Thoracic aorta (tissue), 2 donors: ENCODE measurements at places on chromosomes 6 and 20. TPM values are rescaled to one million over a fixed set of nuclear protein-coding genes. Genes with fewer than 3 reads are reported as not detected.

Gene ARHGAP40
- total RNA-seq, result not detected

Gene HUS1B
- 2.6 TPM for total RNA-seq

Gene DST
- 443 TPM for total RNA-seq

Gene HRH3
- not detected for total RNA-seq

Gene SERPINB6
- total RNA-seq, result 180 TPM
